Left lung (tissue), 14 donors: ENCODE measurements at places on chromosomes 16 and 17.
A peak's percentile ranks its signal among the peaks of the same experiment; 100 is the strongest.

- no peak for DNase-seq
Measured at GRCh38 chr16:19295393-19295792, 9.9 kb downstream of the CLEC19A start.

- no peak for DNase-seq
Measured at GRCh38 chr17:65278820-65279184, 141.6 kb downstream of the RGS9 start.

DNA sequence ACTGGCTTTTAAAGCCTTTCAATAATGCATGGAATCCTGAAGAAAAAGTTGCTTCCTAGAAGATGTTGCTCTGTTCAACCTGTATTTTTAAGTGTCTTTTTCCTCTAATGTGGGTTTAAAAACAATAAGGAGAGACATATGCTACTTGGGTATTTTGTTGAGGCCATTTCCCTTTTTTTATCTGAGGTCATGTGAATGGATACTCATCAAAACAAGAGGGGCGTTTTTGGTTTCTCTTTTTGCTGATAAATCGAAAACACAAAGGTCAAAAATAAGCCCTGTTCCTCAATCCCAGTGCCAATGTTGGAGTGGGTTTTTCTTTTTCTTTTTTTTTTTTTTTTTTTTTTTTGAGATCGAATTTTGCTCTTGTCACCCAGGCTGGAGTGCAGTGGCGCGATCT is 468.0 kb upstream of the RBFOX1 start:
- DNase-seq = no peak

GRCh38 chr17:28402224-28402630 is 3.8 kb downstream of the SLC46A1 start:
- DNase-seq = no peak

DNA sequence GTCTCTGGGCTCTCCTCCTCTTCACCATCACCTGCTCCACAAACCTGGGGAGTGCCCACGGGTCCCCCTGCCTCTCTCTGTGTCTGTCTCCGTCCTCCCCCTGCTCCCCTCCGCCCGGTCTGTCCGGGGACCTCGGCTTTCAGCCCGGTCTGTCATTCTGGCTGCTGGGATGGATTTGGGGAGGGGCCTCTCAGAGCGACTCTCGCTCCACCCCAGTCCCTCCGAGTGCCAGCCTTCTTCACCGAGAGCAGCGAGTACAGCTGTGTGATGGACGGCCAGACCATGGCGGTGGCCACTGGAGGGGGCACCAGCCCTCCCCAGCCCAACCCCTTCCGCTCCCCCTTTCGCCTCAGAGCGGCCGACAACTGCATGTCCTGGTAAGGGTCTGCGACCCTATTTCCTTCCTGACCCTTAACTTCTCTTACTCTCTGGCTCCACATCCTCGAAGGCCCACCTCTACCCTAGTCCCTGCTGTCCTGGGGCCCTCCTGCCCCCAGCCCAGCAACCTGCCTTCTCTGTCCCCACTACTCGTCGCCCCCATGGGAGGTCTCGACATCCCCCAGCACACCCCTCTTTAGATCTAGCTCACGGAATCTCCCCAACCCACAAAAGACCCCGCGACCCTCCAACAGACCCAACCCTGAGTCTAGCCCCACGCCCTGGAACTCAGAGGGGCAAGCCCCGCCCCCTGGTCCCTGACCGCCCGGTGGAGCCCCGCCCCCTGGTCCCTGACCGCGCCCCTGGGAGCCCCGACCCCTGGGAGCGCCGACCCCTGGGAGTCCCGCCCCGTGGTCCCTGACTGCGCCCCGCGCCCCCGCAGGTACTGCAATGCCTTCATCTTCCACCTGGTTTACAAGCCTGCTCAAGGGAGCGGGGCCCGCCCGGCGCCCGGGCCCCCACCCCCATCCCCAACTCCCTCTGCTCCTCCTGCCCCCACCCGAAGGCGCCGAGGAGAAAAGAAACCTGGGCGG is 5.6 kb upstream of the CXCL16 start:
- no peak for DNase-seq

GRCh38 chr17:54180950-54181349 is 358.2 kb downstream of the KIF2B start:
- DNase-seq = peak; percentile 4

DNA sequence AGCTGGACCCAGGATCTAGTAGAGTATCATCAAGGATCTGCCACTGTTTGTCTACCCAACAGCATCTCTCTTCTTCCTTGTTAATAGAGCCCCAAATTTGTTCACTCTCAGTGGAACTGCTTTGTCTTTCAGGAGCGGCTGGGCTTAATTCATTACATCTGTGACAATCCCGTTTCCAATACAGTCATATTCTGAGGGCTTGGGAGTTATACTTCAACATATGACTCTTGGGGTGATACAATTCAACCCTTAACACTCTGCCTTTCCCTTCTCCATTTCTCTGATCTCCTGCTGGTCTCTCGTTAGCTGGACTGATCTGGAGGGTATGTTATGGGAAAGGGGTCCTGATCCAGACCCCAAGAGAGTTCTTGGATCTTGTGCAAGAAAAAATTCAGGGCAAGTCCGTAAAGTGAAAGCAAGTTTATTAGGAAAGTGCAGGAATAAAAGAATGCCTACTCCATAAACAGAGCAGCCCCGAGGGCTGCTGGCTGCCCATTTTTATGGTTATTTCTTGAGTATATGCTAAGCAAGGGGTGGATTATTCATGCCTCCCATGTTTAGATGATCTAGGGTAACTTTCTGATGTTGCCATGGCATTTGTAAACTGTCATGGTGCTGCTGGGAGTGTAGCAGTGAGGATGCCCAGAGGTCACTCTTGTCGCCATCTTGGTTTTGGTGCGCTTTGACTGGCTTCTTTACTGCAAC is 42.4 kb downstream of the IQCK start:
- DNase-seq = no peak

DNA sequence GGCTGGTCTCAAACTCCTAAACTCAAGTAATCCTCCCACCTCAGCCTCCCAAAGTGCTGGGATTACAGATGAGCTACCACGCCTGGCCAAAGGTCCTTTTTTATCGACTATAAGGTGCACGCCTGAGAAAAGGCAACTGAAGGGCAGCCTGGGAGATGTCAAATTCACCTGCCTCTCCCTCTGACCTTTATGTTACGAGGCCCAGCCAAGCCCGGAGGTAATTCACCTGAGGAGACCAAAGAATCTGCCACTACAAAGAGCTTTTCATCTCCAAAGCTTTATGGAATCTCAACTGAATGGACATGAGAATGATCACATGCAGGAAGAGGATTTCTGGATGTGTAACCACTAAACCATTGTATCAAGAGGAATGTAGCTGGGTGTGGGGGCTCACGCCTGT is 37.2 kb downstream of the LYRM1 start:
- no peak for DNase-seq
